H54 (cell line): ENCODE measurements at places on chromosomes 3 and 15.

DNA sequence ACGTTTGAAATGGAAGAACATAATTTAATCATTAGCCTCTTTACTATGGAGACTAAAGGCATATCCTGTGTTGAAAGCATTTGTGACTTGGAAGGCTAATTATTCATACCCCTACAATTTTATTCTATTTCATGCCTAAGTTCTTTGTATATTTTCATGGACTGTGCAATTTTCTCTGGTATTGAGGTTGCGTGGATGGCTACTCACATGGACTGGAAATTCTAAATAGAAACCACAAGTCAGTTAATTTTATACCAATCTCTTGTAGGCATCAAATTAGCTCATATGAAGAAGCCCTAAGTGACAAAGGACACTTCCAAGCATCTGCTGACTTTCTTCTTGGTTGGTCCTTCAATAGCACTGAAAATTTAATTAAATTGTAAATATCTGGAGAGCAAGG is 1353.5 kb downstream of the ROBO1 start:
- DNase-seq: no peak

GRCh38 chr3:39126532-39127071 is 19.1 kb downstream of the TTC21A start:
- no peak for DNase-seq

- no peak for DNase-seq
Measured at GRCh38 chr3:157948605-157949383, 157.4 kb downstream of the SHOX2 start.

DNA sequence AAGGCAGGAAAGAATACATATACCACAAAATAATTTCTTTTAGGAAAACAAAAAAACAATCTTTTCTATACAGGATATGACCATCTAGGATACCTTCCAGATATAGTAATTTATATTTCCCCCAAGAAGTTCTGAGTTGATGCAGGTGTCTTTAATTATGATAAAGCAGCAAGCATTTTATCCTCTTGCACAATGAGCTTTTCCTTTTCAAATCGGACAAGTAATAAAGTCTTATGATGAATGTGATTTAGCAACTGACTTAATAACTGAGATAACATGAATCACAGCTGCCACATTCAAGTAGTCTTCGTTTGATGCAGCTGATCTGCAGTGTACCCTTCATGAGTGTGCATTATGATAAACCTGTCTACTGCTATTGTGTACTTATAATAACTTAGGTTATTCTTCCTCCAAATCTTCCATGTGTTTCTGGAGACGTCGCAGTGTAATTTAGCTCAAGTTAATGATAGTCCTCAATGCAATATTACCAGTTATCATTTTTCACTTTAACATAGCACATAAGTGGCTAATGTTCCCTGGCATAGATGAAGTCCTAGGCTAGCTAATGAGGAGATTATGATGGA is 260.3 kb upstream of the MRPL3 start:
- DNase-seq: no peak

- no peak for DNase-seq
Measured at GRCh38 chr3:171388527-171388926, 71.7 kb downstream of the TNIK start.

DNA sequence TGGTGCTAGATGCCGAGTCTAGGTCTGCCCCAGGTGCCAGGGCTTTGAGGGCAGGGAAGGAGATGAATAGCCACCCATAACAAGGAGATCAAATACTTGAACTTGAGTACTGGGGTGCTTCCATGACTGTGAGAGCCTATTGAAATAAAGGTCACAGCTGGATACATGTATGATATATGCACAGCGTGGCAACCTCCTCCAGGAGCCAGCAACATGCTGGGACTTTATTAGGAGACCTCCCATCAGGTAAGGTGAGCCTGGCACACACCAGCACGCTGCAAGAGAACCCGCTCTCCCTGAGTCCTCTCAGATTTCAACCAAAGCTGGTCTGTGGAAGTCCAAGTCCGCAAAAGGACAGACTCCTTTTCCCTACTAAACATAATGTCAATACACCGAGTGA is 10.5 kb upstream of the HES1 start:
- no peak for DNase-seq

DNA sequence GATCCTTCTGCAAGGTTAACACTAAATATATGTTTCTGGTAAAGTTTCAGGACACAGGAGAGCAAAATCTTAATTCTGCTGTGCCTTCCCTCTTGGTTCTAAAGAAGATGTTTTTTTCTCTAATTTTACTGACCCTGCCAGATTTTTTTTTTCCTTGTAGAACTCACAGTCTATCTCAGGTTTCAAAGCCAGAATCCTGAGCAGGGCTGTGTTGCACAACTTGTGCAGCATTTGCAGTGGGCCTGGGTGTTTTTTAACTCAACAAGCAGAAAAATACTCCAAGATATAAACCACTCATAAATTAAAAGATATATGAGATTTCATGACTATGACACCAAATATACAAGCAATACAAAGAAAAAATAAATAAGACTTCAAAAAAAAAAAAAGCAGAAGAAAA is 40.2 kb upstream of the ARF4 start:
- no peak for DNase-seq

DNA sequence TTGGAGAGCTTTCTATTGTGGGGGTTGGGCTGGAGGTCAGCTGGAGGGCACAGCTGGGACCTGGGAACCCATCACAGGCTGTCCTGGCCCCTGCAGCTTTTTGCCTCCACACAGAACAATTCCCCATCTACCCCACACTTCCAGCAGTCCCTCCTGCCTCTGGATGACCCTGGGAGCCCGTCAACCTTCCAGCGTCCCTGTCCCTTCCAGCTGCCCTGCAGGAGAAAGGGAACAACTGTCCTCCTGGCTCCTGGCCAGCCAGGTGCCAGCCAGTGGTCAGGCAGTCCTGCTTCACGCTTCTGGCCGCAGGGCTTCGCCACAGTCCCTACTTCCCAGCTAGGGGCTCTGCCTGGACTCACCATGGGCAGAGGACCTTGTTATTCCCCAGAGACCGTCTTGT is 27.2 kb downstream of the LINGO1 start:
- DNase-seq: no peak

GRCh38 chr15:55681631-55682030 is 61.3 kb downstream of the PRTG start:
- no peak for DNase-seq

- no peak for DNase-seq
Measured at GRCh38 chr15:96171853-96172296, 158.6 kb upstream of the NR2F2 start.

- DNase-seq: no peak
Measured at GRCh38 chr3:130700541-130700940, 46.1 kb downstream of the PIK3R4 start.

GRCh38 chr15:73763931-73764330 is 10.8 kb upstream of the INSYN1 start:
- DNase-seq: no peak

DNA sequence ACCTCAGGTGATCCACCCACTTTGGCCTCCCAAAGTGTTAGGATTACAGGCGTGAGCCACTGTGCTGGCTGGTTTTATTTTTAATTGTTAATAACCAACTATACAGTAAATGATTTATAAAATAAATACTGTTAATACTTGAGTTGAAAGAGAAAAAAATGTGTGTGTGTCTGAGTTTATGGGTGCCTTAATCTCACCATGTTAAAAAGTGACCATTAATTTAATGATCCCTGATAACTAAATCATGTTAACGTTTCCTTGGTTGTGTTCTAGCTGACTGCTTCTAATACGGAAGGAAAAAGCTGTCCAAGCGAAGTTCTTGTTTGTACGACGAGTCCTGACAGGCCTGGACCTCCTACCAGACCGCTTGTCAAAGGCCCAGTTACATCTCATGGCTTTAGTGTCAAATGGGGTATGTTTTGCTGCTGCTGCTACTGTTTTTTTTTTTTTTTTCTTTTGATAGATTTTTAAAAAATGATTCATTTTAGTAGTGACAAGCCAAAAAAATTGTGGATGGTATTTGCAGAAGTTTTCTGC is 113.5 kb downstream of the GHSR start:
- DNase-seq: no peak

DNA sequence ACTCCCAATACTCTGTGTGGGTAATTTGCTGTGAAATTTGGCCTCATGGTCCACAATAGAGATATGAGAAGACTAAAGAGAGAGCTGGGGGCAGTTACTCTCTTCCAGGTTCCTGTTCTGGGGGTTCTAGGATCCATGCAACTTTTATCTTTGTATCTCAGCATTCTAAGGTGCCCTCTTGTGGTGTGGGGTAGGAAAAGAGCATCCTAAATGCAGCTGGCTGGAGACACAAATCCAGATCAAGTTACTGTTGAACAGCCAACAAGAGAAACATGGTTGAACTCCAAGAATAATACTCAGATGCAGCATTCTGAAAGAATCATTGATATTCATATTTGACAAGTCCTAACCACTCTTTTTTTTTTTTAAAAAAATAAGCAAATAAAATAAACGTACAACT is 238.2 kb downstream of the GREM1 start:
- DNase-seq: peak; percentile 17

DNA sequence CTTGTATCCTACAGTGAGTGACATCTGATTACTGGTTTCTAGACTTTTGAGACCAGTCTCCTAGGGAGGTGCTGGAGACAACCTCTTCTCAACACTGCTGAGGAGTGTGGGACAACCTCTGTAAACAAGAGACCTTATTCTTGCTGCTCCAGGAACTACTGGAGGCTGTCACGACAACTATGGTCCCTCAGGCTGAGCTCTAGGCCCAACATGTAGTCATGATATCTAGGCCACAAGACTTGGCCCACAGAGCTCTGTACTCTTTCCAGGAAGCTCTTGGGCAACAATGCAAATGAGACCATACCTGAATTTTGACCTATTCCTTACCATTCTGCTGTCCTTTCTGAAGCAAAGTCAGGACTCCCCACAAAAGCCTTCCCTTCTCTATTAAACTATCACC is 24.3 kb upstream of the HEG1 start:
- no peak for DNase-seq

- DNase-seq: no peak
Measured at GRCh38 chr3:161051856-161052255, 53.3 kb downstream of the B3GALNT1 start.

DNA sequence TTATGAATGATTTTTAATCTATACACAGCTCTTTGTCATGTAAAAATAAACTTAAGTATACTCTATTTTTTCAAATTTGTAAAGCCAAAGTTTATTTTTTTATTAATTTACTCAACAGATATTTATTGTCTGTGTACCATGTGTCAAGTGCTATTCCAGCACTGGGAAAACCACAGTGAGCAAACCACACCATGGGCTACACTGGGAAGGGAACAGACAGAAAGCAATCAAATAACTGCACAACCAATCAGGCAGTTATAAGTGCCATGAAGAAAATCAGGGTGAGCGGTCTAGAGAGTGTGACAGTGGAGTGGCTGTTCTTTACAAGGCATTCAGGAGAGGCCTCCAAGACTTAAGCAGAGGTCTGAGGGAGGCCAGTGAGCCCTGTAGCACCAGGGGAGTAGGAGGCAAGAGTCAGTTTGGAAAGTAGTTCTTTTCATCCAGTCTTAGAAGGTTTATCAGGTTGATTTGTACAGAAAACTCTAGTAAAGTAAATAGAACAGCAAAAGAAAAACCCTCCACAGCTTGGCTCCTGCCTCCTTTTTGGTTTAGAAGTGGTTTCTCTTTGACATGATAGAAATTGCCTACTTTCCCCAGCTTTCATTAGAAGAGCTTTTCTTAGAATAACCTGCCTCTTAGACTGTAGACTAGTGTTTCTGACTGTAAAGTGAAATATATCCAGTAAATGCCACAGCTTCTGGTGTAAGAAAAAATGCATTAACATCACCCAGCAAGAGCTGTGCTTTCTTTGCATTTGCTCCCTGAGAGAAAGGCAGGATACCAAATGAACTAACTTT is 13.7 kb downstream of the EIF2AK4 start:
- DNase-seq: no peak

DNA sequence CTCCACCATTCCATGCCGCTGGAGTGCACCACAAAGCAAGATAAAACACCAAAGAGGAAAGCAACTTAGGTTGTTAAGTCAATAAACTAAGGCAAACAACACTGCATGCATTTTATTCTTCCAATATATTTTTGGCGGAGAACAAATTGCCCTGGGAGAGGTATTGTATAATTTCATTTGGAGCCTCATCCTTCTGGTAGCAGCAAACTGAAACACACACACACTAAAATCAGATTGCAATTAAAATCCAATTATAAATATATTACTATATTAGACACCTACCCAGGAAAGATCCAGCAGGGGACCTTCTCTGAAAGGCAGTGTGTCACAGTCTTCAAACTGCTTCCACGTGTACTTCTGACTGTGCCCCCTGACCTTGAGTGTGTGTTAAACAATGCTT is 102.3 kb downstream of the RORA start:
- no peak for DNase-seq

DNA sequence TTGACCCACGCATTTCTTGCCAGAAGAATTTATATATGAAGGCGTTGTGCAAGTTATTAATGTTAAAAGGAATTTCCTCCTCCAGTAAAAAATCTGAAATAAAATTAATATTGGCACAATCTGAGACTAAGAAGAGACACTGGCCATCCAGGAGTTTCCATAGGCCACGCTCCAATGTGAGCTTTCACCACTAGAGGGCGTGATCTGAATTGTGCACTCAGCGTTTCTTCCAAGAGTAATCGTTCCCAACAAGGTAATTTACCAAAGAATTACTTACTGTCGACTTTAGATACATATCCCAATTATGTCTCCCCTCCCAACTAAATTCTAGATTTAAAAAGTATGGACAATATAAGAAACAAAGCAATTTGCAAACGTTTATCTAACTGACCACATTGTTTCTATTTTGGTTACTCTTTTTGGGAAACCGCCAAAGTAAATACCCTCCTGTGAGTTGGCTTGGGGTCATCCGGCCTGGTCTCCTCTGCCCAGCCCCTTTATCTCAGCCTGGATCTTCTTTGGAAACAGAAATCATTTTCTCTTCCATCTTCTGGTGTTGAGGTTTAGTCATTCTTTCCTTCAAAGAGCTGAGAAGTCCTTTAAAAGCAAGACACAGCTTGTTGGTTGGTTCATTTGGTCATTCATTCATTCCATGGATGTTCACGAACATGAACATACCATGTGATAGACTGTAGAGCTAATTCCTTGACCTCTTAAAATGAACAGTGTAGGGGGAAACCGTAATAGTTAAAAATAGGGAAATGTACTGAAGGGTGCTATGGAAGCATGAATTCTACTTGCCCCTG is 26.2 kb downstream of the POLR2M start:
- no peak for DNase-seq

- no peak for DNase-seq
Measured at GRCh38 chr3:10330319-10330718, 9.4 kb upstream of the SEC13 start.

- DNase-seq: no peak
Measured at GRCh38 chr3:4845882-4846281, 133.4 kb upstream of the BHLHE40 start.
